ENCODE measurements at places on chromosomes 1 and 21.

GRCh38 chr1:48466594-48466993 is 5.4 kb downstream of the SPATA6 start:
- no peak for DNase-seq
- H3K27me3 ChIP-seq: no peaks in the 10 kb centered on the region
- peaks cover 13% of the 10 kb centered on the region for H3K4me1 ChIP-seq
- H3K27ac ChIP-seq: no peak overlapping the region
- H3K4me3 ChIP-seq: no peak overlapping the region
- no peaks in the 10 kb centered on the region for H3K36me3 ChIP-seq

- H3K4me3 ChIP-seq: no peak overlapping the region
- no peaks in the 10 kb centered on the region for H3K36me3 ChIP-seq
- peaks cover 4% of the 10 kb centered on the region for H3K27me3 ChIP-seq
- DNase-seq: no peak
Observed at GRCh38 chr1:17828991-17829390, 73.9 kb downstream of the ACTL8 start.

- no peaks in the 10 kb centered on the region for H3K27me3 ChIP-seq
- DNase-seq: no peak
- peaks cover 10% of the 10 kb centered on the region for H3K4me1 ChIP-seq
- H3K27ac ChIP-seq: no peak overlapping the region
Observed at GRCh38 chr1:41429641-41430035, 54.8 kb downstream of the EDN2 start.

- no peaks in the 10 kb centered on the region for H3K27me3 ChIP-seq
- no peaks in the 10 kb centered on the region for H3K36me3 ChIP-seq
- H3K4me3 ChIP-seq: no peak overlapping the region
- no peak for DNase-seq
Observed at GRCh38 chr1:192579010-192579738, 3.6 kb downstream of the RGS1 start.

- peaks cover 19% of the 10 kb centered on the region for H3K4me1 ChIP-seq
- no peaks in the 10 kb centered on the region for H3K27me3 ChIP-seq
- no peaks in the 10 kb centered on the region for H3K36me3 ChIP-seq
- no peak overlapping the region for H3K4me3 ChIP-seq
Observed at GRCh38 chr1:204093421-204093717, 20.5 kb downstream of the SOX13 start.

GRCh38 chr1:61122389-61122788 is 40.0 kb downstream of the NFIA start:
- H3K27ac ChIP-seq: peak overlapping the region; percentile 69
- DNase-seq: no peak
- no peaks in the 10 kb centered on the region for H3K36me3 ChIP-seq
